ENCODE measurements at places on chromosomes 7 and 10.

DNA sequence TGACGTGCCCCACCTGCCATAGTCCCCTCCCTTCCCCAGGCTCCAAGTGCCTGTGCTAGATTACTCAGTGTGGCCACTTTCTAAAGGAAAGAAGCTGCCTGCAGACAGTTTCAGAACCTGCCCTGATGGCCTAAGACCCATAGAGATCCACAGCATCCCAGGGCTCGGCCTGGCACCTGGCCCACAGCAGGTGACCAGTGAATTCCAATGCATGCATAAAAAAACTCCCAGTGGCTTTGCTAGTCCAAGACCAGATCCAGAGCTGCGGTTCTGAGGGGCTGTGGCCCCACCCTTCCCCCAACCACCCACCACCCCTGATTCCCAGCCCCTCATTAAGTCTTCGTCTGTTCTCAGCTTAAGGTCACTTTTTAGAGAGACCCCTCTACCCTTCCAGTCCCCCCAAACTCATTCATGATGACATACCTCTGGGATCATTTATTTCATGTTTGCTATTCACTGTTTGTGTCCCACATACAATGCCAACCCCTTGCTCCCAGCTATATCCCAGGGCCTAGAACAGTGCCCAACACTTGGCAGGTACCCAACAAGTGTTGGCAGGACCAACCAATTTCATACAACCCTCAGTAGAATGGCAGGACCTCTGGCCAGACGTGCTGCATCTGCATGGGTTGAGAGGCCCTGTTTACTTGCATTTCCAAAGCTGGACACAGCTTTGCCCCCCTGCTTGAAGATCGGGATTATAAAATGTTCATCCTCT, 118.1 kb downstream of the RGS10 start:
- no peak overlapping the region for H3K27ac ChIP-seq
- no peak overlapping the region for H3K4me3 ChIP-seq
- no peak for DNase-seq
- H3K36me3 ChIP-seq: peaks cover 80% of the 10 kb centered on the region
- no peaks in the 10 kb centered on the region for H3K27me3 ChIP-seq

DNA sequence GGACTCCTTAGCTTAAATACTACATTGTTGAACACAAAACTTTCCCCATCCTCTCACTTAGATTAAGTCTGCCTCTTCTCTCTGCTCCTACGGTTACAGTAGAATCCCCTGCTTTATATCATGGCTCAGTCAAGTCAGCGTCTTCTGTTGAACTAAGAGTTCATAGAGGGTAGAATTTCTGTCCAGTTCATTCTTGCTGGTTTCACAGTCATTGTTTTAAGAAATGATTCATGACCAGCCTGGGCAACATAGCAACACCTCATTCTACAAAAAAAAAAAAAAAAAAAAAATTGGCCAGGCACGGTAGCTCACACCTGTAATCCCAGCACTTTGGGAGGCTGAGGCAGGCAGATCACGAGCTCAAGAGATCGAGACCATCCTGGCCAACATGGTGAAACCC, 3.7 kb upstream of the ZFYVE27 start:
- no peak overlapping the region for H3K27ac ChIP-seq
- H3K4me1 ChIP-seq: peaks cover under 1% of the 10 kb centered on the region
- DNase-seq: no peak
- no peaks in the 10 kb centered on the region for H3K36me3 ChIP-seq

- no peaks in the 10 kb centered on the region for H3K4me1 ChIP-seq
- DNase-seq: no peak
- H3K27ac ChIP-seq: no peak overlapping the region
- H3K27me3 ChIP-seq: no peaks in the 10 kb centered on the region
- H3K36me3 ChIP-seq: no peaks in the 10 kb centered on the region
- no peak overlapping the region for H3K4me3 ChIP-seq
Observed at GRCh38 chr7:129797214-129797789, 155.5 kb downstream of the UBE2H start.

GRCh38 chr10:80184291-80184690, 21.0 kb downstream of the ANXA11 start:
- no peak overlapping the region for H3K27ac ChIP-seq
- DNase-seq: no peak
- no peaks in the 10 kb centered on the region for H3K27me3 ChIP-seq
- no peak overlapping the region for H3K4me3 ChIP-seq

DNA sequence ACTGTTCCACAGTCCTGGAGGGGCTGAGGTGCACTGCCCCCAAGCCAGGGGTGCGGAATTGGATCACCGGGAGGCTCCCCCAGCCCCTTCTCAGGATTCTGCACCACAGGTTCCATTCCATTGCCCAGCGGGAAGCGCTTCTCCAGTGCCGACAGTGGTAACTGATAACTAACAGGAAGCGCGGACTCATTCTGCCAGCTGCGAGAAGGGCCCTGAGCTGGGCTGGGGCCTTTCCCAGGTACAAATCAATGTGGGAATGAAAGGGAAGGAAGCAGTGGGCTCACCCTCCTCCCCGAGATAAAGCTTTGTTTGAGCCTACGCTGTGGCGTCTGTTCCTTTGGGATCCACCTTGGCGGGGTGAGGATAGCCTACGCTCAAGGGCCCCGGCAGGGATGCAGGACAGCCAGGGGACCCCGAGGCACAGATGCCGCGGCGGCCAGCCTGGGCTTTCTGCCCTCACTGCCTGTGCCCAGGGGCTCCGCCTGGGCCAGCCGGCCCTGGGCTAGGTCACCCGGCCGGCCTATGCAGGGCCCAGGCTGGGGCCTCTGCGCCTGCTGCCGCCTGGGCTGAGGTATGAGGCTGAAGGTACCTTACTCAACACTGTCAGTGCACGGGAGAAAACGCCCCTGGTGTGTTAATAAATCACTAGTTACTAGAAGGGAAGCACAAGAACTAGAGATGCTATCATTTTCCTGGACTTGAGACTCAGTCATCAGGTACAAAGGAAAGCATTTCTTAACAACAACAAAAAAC, 39.4 kb downstream of the EN2 start:
- H3K4me3 ChIP-seq: no peak overlapping the region
- peak; percentile 9 for DNase-seq
- no peaks in the 10 kb centered on the region for H3K36me3 ChIP-seq
- H3K27ac ChIP-seq: no peak overlapping the region
- no peaks in the 10 kb centered on the region for H3K27me3 ChIP-seq

GRCh38 chr7:133805426-133805825, 321.7 kb upstream of the LRGUK start:
- no peak for DNase-seq
- H3K4me3 ChIP-seq: no peak overlapping the region
- no peak overlapping the region for H3K27ac ChIP-seq
- no peaks in the 10 kb centered on the region for H3K4me1 ChIP-seq
- no peaks in the 10 kb centered on the region for H3K27me3 ChIP-seq

DNA sequence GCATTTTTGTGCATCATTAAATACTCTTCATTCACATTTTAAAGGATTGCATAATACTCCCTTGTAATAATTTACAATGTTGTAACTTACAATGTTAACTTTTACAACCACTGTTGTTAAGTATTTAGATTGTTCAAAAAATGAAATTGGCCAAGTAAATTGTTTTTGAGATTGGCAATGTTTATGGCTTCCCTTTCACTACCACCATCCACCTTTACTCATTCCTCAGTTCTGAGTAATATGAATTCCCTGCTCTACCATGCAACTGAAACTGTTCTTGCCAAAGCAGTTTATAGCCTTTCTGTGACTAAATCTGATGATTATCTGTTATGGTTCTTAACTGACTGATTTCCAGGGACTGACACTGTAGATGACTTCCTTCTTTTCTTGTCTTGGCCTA, 80.5 kb upstream of the TMEM106B start:
- no peak overlapping the region for H3K27ac ChIP-seq
- no peaks in the 10 kb centered on the region for H3K36me3 ChIP-seq
- DNase-seq: peak; percentile 52

DNA sequence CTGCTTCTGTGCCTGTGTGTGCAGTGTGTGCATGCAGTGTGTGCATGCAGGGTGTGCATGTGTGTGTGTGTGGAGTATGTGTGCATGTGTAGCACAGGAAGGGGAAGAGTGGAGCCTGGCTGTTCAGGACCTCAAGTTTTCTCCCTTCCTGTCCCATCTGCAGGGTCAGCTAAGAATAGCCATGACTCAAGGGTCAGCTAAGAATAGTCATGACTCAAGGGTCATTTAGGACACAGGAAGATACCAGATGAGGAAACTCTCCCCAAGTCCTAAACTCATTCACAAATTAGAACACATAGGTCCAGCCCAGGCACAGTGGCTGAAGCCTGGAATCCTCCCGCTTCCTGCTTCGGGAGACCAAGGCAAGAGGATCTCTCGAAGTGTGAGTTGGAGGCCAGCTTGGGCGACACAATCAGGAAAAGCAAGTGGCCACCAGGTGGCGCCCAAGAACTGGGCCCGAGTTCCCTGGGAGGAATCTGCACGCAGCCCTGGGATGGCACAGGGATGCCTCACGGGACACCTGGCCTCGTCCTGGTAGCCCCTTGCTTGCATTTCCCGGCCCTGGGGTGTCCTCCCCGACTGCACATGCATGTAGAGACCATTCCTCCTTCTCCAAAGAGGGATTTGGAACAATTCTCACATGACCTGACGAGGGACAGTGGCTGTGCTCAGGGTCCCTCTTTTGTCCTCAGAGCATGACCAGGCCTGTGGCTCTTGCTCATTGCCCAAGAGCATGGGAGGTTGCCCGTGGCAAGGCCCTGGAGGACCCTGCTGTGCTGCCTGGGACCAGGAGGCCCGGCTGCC, 21.4 kb upstream of the VOPP1 start:
- H3K27me3 ChIP-seq: no peaks in the 10 kb centered on the region
- H3K27ac ChIP-seq: no peak overlapping the region
- DNase-seq: peak; percentile 53
- H3K4me3 ChIP-seq: no peak overlapping the region
- H3K36me3 ChIP-seq: no peaks in the 10 kb centered on the region

DNA sequence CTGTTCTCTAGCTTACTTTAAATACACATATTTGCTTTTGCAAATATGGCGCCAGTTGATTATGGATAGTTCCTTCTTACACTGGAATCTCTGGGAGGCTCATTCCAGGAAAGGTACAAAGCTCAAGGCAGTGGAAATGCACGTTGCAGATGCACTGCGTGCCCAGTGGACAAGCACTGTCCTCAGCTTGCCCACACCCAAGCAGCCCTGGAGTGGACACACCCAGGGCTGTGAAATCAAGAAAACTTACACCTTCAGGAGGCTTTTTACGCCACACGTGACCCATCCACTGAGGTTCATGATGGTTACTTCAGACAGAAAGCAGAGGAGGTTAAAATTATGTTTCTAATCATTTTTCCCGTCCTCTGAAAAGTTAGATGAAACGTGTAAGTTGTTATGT, 248.5 kb downstream of the VTI1A start:
- H3K36me3 ChIP-seq: no peaks in the 10 kb centered on the region
- peak overlapping the region; percentile 64 for H3K27ac ChIP-seq
- no peaks in the 10 kb centered on the region for H3K4me1 ChIP-seq
- H3K4me3 ChIP-seq: no peak overlapping the region

- no peak overlapping the region for H3K4me3 ChIP-seq
- H3K36me3 ChIP-seq: no peaks in the 10 kb centered on the region
- H3K27ac ChIP-seq: no peak overlapping the region
Observed at GRCh38 chr10:85961479-85962067, 405.0 kb downstream of the GRID1 start.

DNA sequence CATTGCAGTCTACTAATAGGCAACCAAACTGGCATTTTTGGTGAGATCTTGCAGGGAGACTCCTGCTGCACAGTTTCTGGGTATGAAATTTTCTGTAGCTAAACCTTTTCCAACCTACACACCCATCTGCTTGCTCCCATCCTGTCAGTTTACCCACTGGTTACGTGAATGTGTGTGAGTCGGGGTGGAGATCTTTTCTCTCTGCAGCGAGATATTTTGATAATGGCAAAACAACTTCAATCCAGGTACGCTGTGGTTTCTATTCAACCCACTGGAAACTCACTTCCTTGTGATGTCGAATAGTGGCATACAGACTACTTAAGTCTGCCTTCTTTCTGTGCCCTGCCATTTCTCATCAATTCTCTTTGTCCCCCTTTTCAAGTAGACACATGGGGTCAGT, 4.5 kb downstream of the PLEKHA1 start:
- H3K27ac ChIP-seq: no peak overlapping the region
- DNase-seq: no peak
- no peaks in the 10 kb centered on the region for H3K27me3 ChIP-seq
- H3K4me3 ChIP-seq: no peak overlapping the region
- H3K4me1 ChIP-seq: no peaks in the 10 kb centered on the region

GRCh38 chr7:108146070-108146842, 16.1 kb upstream of the LAMB4 start:
- H3K27ac ChIP-seq: no peak overlapping the region
- H3K36me3 ChIP-seq: no peaks in the 10 kb centered on the region
- peaks cover 19% of the 10 kb centered on the region for H3K4me1 ChIP-seq
- no peaks in the 10 kb centered on the region for H3K27me3 ChIP-seq
- DNase-seq: peak; percentile 81
- H3K4me3 ChIP-seq: no peak overlapping the region

GRCh38 chr7:71015252-71015900, 116.6 kb upstream of the GALNT17 start:
- H3K27ac ChIP-seq: no peak overlapping the region
- no peaks in the 10 kb centered on the region for H3K4me1 ChIP-seq
- no peak overlapping the region for H3K4me3 ChIP-seq
- no peak for DNase-seq
- H3K27me3 ChIP-seq: no peaks in the 10 kb centered on the region

DNA sequence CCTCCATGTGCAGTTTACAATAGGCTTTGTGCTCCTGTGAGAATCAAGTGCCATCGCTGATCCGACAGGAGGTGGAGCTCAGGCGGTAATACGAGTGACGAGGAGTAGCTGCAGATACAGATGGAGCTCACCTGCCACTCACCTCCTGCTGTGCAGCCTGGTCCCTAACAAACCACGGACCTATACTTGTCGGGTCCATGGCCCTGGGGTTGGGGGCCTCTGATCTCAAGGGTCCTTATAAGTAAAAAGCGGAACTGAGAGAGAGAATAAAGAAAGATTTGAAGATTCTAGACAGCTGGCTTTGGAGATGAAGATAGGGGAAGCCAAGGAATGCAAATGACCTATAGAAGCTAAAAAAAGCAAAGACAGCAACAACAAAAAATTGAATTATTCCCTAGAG, 130.6 kb downstream of the PLXDC2 start:
- no peak overlapping the region for H3K27ac ChIP-seq
- H3K27me3 ChIP-seq: no peaks in the 10 kb centered on the region
- no peak for DNase-seq

DNA sequence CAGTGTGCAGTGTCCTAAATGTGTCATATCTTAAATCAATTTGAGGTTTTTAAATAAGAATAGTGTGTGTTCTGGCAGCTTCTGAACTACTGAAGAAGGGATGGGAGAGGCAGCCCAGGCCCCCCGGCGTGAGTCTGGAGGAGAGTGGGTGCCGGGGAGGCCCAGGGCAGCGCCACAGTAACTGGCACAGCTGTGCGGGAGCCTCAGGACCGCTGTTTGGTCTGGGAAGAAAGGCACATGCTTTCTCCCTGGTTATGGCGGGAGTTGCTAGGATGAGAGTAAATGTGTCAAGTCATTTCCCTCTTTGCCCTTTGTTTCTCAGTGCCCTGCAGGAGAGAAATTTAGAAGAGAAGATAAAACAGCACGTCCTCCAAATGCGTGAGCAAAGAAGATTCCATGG, 31.9 kb upstream of the PWWP2B start:
- no peaks in the 10 kb centered on the region for H3K4me1 ChIP-seq
- H3K4me3 ChIP-seq: no peak overlapping the region
- no peak for DNase-seq
- no peaks in the 10 kb centered on the region for H3K27me3 ChIP-seq

- H3K27ac ChIP-seq: no peak overlapping the region
- H3K4me3 ChIP-seq: no peak overlapping the region
- H3K36me3 ChIP-seq: no peaks in the 10 kb centered on the region
- no peaks in the 10 kb centered on the region for H3K4me1 ChIP-seq
- DNase-seq: no peak
Observed at GRCh38 chr7:133827707-133828623, 299.2 kb upstream of the LRGUK start.

GRCh38 chr10:105875050-105875449, 1234.0 kb downstream of the SORCS3 start:
- no peaks in the 10 kb centered on the region for H3K36me3 ChIP-seq
- H3K27me3 ChIP-seq: no peaks in the 10 kb centered on the region
- H3K4me3 ChIP-seq: no peak overlapping the region
- H3K4me1 ChIP-seq: no peaks in the 10 kb centered on the region
